ENCODE measurements at places on chromosomes 3 and 15. TPM values are rescaled to one million over a fixed set of nuclear protein-coding genes. Genes with fewer than 3 reads are reported as not detected.

DNA sequence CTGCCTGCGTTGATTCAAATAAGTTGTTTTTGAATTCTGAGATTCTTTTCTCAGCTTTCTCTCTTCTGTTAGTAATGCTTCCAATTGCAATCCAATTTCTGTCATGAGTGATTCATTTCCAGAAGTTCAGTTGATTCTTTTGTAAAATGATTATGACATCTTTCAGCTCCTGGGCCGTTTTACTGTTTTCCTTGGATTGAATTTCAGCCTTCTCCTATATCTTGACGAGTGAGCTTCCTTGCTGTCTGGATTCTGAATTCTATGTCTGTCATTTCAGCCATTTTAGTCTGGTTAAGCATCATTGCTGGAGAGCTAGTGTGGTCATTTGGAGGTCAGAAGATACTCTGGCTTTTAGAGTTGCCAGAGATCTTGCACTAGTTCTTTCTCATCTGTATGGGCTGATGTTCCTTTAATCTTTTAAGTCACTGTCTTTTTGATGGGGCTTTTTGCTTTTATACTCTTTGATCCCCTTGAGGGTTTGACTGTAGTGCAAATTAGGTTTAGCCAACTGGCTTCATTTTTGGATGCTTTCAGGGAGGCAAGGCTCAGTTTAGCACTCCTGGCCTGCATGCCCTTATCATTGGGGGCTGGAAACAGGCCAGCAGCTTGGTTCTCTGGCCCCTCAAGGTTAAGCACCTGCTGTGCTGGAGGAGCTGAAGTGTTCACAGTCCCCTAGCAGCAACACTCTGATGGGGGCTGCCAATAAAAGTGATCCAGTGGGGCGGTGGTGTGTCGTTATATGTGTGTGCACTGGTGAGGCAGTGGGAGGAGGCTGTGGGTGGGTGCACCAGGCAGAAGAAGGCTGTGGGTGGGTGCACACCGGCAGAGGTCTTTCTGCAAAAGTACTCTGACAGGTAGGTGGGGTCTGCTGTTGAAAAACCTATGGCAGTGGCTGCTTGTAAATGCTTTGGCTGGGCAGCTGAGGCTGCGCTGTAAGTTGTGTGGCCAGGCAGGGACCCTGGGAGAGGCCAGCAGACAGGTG is 51.2 kb downstream of the MCTP2 start:
- peak; percentile 40 for DNase-seq

GOLGA6B gene
- not detected for total RNA-seq

GRCh38 chr3:171157286-171157685 is 130.8 kb upstream of the SLC2A2 start:
- DNase-seq, result no peak

GRCh38 chr15:58981808-58982475 is 5.5 kb upstream of the RNF111 start:
- peak; percentile 20 for DNase-seq

FGD5 gene
- total RNA-seq, result 5.3 TPM

GRCh38 chr3:71724584-71725270 is 475 bp downstream of the EIF4E3 start:
- peak; percentile 16 for DNase-seq

DNA sequence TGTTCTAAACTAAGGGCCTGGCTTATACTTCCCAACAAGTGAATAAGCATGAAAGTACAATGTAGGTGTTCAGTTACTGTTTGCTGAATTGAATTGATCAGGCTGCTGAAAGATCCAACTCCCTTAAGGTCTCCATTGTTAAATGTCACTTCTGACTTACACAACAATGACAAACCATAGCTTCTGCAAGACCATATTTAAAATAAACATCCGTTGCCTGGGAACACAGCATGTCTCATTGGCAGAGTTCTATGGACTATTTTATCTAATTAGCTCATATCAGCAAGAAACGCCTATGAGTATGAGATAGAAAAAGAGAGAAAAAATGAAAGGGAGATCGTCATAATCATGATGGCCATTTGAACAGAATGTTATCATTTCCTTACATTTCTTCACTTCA is 605.4 kb downstream of the FGF12 start:
- DNase-seq, result no peak

ATP13A5 gene
- not detected for total RNA-seq

DNA sequence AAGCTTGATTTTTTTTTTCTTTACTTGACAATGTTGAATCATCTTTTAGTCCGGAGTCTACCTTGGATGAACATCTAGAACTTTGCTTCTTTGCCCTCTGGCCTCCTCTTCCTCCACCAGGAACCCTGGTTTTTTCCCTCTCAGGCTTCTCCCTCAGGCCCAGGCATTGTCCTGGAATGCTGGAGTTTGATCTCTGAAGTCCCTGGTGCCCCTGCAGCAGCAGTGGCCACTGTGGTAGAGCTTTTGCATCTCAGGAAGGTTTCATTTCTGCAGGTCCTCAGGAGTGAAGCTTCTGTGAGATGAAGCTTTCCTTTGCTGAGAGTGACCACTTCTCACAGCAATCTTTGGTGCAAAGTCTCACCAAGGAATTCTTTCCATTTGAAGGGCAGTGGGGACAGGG is 39.0 kb upstream of the NEDD4 start:
- no peak for DNase-seq

GRCh38 chr3:167913219-167913835 is 177.8 kb downstream of the SERPINI1 start:
- peak; percentile 57 for DNase-seq

GRCh38 chr15:45112143-45112590 is 1.8 kb downstream of the DUOX2 start:
- no peak for DNase-seq

DNA sequence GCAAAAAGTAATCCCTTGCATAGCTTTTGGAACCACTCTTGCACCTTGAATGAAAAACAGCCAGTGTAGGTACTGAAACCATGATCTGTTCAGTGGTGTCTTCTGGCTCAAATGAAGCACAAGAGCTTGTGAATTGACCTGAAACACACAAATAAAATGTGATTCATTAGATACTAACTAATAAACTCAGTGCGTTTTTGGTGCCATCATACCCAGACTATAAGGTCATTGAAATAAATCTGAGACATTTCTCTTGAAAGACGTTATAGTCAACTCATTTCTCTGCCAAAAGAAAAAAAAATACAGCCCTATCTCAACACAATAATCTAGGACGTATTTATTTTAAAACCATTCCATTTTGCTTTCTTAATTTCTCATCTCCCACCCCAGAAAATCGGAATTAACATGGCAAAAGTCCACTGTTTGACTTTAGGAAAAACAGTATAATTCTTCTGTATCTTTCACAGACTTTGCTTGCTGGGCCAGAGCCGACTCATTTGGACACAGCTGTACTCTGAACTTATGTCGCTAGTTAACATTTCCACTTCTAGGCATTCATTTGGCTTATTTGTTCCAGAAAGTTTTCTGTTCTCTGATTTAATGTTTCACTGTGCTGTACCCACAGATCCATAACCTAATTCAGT is 284.9 kb upstream of the TBL1XR1 start:
- DNase-seq, result no peak

DNA sequence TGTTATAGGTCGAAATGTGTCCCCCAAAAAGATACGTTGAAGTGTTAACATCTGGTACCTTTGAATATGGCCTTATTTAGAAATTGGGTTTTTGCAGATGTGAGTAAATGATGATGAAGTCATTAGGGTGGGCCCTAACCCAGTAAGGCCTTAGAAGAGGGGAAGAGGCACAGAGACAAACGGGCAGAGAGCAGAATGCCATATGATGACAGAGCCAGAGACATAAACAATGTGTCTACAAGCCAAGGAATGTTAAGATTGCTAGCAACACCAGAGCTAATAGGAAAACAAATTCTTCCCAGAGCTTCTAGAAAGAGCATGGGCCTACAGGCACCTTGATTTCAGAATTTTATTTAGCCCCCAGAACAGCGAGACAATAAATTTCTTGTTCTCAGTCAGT is 693.1 kb upstream of the NECTIN3 start:
- no peak for DNase-seq

CIDEC gene
- total RNA-seq, result not detected

- DNase-seq, result peak; percentile 67
Measured at GRCh38 chr15:92391640-92392039, 2.0 kb upstream of the ST8SIA2 start.

GRCh38 chr3:194688200-194688740 is 2.6 kb downstream of the FAM43A start:
- DNase-seq, result no peak

TP63 gene
- total RNA-seq, result 16.7 TPM

DNA sequence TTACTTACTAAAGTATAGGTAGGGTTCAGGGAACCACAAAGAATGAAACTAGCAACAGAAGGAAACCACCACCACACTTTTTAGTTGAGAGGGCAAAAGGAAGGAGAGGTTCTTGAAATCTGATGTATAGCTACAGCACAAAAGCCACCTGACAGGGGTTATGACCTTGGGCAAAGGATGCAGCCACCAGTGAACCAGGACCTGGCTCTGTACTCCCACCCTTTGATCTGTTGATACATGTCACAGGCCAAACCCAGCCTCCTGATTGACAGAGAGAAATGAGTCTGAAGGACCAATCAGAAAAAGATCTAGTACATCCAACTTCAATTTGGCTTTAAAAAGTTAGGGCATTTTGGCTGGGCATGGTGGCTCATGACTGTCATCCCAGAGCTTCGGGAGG is 20.0 kb upstream of the BLM start:
- DNase-seq, result no peak

THRB gene
- total RNA-seq, result 0.98 TPM

DNA sequence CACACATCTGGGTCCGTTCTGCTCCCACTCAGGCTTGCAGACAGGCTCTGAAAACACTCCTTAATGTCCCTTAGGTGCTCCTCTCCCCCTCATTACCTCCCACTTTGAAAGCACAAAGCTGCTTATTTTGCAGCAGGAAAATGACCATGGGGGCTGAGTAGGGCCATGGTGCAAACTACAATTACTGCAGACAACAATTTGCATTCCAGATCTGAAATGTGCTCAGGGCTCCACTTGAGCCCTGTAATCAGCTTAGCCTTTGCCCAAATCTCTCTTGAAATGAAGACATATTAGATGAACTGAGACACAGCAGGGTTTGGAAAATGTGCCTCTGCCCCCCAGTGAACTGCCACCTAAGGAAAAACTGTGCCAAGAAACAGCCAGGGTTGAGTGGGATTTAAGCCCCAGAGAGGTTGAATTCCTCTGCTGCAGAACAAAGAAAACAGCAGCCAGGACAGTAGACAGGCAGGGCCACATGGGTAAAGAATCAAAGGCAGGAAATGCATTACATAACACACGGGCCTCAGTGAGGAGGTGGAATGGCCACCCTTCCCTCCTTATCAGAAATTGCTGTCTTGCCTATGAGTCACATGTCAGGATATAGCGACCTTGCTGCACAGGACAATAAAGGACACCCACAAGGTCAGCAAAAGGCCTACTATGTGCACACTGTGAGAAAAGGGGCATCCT is 126.8 kb upstream of the ARHGEF3 start:
- DNase-seq, result peak; percentile 50

GRCh38 chr3:101680466-101680865 is 3.5 kb upstream of the ZBTB11 start:
- DNase-seq, result no peak

DNA sequence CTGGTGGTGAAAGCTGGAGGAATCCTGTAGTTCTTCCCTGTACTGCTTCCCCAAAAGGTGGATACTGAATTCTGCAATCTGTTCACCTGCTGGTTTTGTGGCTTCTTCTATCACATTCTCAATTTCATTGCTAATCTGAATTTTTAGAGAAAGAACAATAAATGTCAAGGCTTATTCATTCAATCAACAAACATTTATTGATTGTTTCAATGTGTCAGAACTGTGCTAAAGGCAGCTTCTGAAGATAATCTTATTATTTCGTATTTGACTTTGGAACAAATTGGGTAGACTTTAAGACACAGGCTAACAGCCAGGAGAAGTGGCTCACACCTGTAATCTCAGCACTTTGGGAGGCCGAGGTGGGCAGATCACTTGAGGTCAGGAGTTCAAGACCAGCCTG is 46.8 kb downstream of the IMPG2 start:
- no peak for DNase-seq

- DNase-seq, result no peak
Measured at GRCh38 chr15:59373215-59373614, 544 bp upstream of the MYO1E start.

GRCh38 chr3:167397826-167398225 is 17.7 kb upstream of the ZBBX start:
- DNase-seq, result no peak

TGM4 gene
- under 0.01 TPM for total RNA-seq

- DNase-seq, result peak; percentile 59
Measured at GRCh38 chr3:27570421-27571106, 86.4 kb upstream of the SLC4A7 start.

GRCh38 chr3:152638707-152639450 is 196.1 kb upstream of the P2RY1 start:
- DNase-seq, result no peak

GRCh38 chr3:42195879-42196330 is 70.1 kb downstream of the CCK start:
- DNase-seq, result no peak

DNA sequence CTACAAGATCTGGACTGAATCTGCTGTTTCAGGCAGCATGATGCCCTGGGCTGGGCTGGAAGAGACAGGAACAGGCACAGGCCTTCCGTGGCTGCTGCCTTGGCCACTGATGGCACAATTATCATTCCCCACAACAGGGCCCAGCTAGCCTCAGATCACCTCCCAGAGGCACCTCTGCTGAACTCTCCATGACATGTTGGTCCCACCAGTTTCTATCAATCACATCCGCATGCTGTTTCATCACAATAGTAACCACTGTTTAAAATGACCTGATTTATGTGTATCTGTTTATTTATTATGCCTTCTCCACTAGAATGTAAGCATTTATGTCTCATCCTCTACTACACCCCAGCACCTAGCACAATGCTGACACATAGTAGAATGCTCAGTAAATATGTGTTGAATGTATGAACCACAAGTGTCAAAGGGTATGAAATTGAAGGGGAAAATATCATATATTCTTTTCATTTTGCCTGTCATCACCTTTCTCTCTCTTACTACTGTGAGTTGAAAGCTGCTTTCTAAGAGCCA is 32.7 kb upstream of the ZBTB38 start:
- no peak for DNase-seq

DNA sequence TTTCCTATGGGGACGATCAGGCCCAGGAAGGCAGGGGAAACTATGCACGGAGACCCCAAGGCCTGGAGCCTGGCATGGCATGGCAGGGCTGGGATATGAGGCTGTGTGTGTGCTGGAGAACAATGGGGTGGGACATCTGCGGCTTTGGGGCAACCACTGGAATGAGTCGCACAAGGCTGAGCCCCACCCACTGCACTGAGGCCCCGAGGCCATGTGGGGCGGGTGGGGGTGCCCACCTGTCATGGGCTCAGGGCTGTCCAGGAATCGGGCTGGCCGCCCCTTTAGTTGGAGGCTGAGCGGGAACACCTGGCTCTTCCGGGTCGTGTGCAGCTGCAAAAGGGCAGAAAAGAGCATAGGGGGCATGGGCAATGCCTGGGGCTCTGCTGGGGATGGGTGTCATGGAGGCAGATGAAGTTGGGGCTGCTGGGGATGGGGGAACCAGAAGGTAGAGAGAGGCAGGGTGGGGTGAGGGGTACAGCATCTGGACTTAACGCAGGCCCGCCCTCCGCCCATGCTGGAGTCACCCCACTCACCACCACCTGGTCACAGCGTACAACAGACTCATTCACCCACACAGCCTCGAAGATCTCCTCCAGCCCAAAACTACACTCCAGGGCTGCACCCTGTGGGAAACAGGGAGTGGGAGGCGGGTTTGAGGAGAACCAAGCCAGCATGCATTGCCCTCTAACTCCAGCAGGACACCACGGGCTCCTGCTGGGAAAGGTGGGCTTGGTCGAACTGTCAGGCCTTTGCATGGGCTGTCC is 31.1 kb downstream of the PLXND1 start:
- DNase-seq, result no peak
